Stimulated activated CD8-positive, alpha-beta memory T cell treated with anti-CD3 and anti-CD28 coated beads, Interleukin-15, amount 100 ng/mL, for 24 hours (primary cell): ENCODE measurements at places on chromosomes 6 and 20.

DNA sequence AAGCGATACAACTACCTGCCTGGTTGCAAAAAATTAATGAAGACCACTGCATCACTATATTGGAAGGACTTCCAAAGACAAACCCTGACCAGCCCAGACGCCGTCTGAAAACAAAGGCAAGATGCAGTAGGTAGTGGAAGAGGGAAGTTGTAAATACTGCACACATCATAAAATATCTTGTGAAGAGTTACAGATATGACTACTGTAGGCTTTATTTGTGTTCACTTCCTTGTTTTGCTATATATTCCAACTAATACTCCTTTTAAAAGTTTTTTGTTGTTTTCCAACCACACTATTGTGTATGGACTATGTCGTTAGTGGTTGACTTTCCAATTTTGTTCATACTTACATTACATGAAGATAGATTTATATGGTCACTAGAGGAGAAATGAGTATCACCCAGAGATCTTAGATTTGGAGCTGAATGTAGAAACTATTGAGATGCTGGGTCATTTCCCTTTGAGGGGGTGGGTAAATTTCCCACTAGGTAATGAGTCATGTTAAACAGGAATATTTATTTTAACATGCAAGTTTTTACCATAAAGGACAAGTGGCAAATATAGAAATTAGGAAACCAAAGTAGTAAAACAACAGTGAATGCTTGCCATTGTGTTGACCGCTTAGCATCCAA lies 16.6 kb upstream of the TXLNB start:
- DNase-seq: no peak

DNA sequence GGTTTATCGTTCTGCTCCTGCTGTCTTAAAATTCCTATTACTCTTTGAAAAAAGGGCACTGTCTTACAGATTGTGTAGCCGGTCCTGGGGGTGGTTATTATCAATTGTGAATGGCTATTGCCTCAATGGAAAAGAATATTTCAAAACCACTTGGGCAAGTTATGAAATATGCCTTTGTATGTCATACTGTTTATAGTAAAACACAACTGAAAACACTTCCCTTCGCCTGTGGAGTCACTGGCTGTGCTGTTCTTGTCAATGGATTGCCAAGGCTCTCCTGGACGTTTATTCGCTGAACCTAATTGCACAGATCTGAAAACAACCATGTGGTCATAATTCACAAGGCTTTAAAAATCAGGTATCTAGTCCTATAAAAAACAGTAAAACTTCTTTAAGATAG lies 47.8 kb upstream of the TAGAP start:
- no peak for DNase-seq

DNA sequence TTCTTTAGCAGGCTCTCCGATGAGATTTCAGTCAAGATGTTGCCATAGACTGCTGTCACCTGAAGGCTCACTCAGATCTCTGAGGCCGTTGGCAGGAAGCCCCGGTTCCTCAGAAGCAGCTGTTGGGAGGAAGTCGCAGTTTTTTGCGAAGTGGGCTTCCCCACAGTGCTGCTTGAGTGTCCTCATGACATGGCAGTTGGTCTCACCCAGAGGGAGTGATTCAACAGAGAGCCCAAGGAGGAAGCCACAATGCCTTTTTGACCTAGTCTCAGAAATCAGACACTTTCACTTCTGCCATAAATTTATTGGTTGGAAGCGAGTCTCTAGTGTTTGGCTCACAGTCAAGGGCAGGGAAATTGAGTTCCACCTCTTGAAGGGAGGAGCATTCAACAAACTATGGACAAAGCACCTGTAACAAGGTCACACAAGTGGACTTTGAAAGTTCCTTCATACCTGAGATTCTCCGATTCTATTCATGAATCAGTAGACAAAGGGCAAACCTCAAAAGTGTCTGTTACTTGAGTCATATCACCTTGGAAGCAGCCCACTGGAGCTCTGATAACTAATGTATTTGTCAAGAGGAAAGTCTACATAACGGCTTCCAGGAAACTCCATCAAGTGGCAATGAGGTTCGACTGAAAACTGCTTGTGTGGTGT lies 208.3 kb downstream of the TASP1 start:
- no peak for DNase-seq

DNA sequence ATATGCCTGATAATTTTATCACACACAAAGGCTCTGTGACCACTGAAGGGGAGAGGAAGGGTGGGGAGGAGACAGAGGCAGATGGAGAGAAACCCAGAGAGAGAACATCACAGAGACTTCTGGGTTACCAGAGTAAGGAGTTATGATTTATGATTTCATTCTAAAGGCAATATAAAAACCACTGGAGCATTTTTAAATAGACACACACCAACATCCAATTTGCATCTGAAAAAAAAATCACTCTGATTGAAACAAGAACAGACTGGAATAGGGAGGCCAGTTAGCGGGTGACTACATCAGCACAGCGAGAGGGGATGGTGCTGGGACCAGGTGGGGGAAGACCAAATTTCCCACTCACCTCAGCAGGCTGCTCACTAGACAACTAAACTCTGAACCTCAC lies 104.8 kb downstream of the AGPAT4 start:
- no peak for DNase-seq

DNA sequence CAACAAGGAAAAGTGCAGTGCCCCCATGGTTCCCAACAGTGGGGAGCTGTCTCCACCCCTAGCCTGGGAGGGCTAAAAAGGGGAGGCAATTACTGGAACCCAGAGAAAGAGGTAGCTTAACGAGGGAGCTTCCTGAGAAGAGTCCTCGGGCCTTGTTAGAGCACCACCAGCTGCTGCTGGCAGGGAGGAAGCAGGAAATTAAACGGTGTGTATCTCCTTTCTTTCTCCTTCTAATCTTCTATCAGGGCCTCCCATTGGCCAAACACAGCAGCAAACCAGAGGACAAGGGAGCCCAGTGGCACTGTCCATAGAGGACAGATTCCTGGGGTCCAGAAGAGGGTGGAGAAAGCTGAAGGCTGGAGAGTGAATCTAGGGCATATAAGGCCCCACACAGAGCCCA lies 7.6 kb upstream of the BTN2A2 start:
- no peak for DNase-seq

DNA sequence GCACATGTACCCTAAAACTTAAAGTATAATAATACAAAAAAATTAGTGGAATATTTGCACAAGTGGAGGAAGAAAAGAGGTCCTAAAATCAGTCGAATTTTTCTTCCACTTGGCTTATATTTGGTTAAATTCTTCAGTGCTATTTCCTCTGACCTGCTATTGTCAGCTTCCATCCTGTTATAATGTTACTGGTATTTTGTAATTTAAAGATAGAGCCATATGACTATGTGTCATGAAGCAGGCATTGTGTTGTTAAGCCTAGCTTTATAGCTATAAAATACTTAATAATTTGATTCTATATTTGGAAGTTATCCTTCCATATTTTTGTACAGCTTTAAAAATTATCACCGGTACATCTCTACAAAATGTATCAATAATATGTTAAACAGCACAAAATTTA lies 455.9 kb upstream of the MARCKS start:
- DNase-seq: no peak

- DNase-seq: no peak
These were observed 49.8 kb upstream of the ADGRG6 start for GRCh38 chr6:142251930-142252445.

DNA sequence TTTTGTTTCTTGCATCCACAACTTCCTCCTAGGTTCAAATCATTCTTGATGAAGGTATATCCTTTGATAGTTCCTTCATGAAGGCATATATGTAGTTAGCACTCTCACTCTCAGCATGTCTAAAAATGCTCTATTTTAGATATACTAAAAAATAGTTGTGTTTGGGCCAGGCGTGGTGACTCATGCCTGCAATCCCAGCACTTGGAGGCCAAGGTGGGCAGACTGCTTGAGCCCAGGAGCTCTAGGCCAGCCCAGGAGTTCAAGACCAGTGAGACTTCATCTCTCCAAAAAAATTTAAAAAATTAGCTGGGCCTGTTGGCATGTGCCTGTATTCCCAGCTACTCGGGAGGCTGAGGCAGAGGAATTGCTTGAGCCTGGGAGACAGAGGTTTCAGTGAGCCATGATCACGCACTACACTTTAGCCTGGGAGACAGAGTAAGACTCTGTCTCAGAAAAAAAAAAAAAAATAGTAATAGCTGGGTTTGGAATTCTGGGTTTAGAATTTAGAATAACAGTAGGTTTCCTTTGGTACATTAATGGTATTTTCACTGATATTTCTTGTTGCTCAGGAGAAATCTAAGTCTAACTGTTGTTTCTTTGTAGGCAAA lies 7.0 kb downstream of the SERAC1 start:
- DNase-seq: no peak

DNA sequence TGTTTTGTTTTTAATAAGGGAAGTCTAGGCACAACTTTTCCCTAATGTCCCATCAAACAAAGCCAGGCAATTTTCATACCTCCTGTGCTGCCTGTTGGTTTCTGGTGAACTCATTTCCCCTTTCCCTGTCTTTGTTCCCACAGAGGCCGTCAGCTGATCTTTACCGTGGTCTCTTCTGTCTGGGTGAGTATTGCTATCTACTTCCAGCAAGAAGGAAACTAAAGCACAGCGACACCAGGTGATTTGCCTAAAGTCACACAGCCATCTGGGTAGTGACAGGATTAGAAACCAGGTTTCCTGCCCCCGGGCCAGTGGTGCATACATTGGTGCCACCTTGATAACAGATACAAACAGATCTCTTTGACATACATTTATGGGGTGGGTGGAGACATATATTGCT lies 59.6 kb downstream of the RAB44 start:
- DNase-seq: no peak

DNA sequence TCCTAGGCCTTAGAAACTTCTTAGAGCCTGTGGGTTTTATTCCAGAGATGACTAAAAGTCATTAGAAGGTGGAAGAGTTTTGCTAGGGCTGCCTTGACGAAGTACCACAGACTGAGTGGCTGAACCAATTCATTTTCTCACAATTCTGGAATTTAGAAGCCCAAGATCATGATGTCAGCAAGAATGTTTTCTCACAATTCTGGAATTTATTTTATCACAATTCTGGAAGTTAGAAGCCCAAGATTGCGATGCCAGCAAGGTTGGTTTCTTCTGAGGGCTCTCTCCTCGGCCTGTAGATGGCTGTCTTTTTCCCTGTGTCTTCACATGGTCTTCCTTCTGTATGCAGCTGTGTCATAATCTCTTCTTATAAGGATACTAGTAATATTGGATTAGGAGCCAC lies 672.9 kb upstream of the MARCKS start:
- no peak for DNase-seq

GRCh38 chr6:143970456-143971218 lies 37.4 kb downstream of the PLAGL1 start:
- DNase-seq: no peak

GRCh38 chr6:42131531-42131930 lies 10.9 kb downstream of the C6orf132 start:
- DNase-seq: no peak

- DNase-seq: no peak
These were observed 187.6 kb downstream of the ADAT2 start for GRCh38 chr6:143262859-143263258.

DNA sequence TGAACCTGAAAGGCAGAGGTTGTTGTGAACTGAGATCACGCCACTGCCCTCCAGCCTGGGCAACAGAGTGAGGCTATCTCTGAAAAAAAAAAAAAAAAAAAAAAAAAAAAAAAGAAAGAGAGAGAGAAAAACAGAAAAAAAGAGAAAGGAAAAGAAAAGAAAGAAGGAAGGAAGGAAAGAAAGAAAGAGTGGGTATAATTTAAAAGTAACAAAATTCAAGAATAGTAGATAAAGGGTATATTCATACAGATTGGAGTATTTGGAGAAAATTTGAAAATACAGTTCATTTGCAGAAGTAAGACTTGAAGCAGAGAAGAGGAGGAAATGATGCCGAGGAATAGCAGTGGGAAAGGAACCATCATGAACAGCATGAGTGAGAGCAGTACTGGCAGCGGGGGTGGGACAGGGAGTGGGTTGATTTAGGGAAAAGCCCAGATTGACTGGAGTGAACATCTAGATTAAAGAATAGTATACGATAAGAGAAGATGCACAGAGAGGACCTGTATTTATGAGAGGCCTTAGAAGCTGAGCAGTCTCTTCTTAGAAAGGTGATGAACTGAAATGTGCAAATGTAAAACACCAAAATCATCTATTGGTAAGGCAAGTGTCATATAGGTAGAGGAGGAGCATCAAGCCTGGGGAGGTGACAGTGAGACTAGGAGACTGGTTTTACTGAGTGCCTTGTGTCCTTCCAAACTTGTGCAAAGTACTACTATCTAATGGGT lies 17.8 kb upstream of the HLA-DRB1 start:
- no peak for DNase-seq

- DNase-seq: peak; percentile 11
These were observed 154.3 kb downstream of the VEGFA start for GRCh38 chr6:43924222-43924702.

GRCh38 chr6:49264909-49265308 lies 198.1 kb downstream of the MMUT start:
- DNase-seq: no peak

DNA sequence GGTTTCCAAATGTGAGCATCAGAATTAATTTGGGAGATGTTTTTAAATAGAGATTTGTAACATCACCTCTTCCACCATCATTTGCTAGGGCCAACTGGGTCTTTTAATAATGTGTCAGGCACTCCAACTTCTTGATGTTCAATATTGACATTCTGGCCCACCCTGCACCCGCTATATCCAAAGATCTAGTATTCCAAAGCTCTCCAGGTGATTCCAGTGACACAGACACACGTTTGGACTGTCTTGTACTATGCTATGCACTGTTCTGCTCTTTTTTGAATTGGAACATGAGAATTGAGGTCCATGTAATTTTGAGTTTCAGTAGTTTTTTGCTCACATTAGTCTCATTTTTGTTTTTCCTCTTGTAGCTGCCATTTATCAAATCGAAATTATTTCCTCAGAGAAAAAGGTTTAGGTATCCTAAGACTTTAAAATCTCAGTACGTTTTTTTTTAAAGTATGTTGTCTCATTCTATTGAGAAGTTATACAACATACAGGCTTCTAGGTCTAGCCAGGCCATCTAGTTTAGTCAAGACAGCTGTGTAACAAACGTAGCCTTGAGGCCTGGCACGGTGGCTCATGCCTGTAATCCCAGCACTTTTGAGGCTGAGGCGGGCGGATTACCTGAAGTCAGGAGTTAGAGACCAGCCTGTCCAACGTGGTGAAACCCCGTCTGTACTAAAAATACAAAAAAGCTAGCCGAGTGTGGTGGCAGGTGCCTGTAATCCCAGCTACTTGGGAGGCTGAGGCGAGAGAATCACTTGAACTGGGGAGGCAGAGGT lies 3.1 kb downstream of the BICRAL start:
- no peak for DNase-seq

- no peak for DNase-seq
These were observed 325.6 kb upstream of the RUNX2 start for GRCh38 chr6:45002390-45003105.

- no peak for DNase-seq
These were observed 16.4 kb upstream of the KIF25 start for GRCh38 chr6:167980911-167981580.
